ENCODE measurements at places on chromosomes 6 and 20.

GRCh38 chr6:85390105-85390728 lies 59.7 kb upstream of the NT5E start:
- no peak for DNase-seq

- DNase-seq, result no peak
These were observed 65.1 kb upstream of the CDH4 start for GRCh38 chr20:61186771-61187472.

GRCh38 chr20:53513168-53513488 lies 80.5 kb downstream of the ZNF217 start:
- no peak for DNase-seq

DNA sequence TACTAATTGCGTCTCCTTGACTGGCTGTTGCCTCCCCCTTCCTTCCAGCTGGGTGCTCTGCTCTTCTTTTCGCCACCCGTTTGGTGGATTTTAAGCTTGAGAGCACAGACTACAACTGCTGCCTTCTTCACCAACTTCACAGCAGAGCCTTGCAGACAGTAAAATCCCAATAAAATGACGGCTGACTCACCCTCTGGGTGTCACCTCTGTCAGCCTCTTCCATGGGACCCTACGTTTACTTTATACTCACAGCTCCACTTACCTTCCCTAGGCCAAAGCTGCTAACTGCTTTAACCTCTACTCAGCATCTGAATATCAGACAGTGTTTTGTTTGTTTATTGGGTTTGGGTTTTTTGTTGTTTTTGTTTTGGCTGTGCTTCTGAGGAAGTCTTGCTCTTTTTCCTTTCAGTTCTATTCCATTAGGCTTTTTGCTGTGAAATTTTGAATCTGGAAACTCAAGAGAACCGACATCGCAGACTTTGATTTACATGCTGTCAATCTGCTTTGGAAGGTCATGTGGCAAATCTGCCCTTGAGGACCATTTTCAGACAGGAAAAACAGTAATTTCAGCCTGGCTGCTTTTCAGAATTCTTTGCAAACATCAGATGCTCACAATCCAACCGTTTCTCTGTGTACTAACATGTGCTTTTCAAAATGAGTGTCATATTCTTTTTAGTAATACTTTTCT lies 2.4 kb downstream of the AGPAT4 start:
- no peak for DNase-seq

GRCh38 chr20:50455656-50456451 lies 54.3 kb upstream of the PTPN1 start:
- DNase-seq, result no peak

GRCh38 chr6:166476634-166477215 lies 94.0 kb upstream of the MPC1 start:
- no peak for DNase-seq

DNA sequence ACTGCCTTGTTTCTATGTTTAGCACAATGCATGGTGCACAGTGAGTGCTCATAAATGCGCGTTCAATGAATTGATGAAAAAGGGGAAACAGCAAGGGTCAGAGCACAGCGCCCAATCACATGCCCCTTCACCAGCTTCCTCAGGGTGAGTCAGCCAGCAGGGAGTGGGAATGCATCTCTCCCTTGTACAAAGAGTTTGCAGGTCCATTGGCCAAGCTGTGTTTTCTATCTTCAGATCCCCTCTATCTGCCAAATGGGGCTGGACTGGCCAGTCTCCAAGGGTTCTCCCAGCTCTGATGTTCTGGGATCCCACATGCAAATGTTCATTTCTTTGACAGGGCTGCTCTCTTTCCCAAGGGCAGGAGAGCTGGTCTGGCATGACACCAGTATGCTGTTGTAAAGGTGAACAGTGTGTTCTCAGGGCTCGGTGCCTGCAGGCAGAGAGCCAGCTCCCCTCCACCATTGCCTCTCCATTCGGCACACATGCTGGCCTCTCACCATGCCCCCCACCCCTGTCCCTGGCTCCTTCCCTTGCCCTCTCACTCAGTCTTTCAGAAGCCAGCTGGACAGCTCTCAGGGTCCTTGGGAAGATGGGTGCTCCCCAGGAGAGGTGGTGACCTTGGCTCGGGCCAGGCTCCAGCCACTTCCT lies 25.0 kb downstream of the ANGPT4 start:
- no peak for DNase-seq

GRCh38 chr6:169846286-169847056 lies 95.0 kb downstream of the ERMARD start:
- no peak for DNase-seq

DNA sequence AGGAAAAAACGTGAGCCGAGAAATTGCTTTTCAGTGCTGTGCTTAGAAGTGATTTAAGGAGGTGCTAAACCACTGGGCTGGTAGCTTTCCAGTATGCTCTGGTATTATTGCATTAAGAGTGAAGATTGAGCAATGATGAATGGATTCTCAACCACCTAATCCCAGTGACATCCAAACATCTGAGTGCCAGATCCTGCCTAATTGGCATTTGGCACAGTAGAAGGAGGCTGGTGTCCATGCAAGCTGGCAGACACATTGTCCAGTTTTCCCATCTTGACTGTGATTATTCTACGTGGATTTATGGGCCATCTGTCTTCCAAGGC lies 398.0 kb upstream of the PLCB4 start:
- DNase-seq, result no peak

- no peak for DNase-seq
These were observed 215.0 kb upstream of the MARCKS start for GRCh38 chr6:113642001-113642713.

- no peak for DNase-seq
These were observed 322.8 kb upstream of the GJE1 start for GRCh38 chr6:141809901-141810300.

- no peak for DNase-seq
These were observed 44.3 kb downstream of the PDYN start for GRCh38 chr20:1949347-1950100.

- no peak for DNase-seq
These were observed 126.3 kb downstream of the C6orf118 start for GRCh38 chr6:165183071-165183470.

GRCh38 chr6:5751525-5752390 lies 255.0 kb downstream of the NRN1 start:
- DNase-seq, result no peak

- DNase-seq, result peak; percentile 37
These were observed 20.4 kb upstream of the SERINC1 start for GRCh38 chr6:122491919-122492555.

DNA sequence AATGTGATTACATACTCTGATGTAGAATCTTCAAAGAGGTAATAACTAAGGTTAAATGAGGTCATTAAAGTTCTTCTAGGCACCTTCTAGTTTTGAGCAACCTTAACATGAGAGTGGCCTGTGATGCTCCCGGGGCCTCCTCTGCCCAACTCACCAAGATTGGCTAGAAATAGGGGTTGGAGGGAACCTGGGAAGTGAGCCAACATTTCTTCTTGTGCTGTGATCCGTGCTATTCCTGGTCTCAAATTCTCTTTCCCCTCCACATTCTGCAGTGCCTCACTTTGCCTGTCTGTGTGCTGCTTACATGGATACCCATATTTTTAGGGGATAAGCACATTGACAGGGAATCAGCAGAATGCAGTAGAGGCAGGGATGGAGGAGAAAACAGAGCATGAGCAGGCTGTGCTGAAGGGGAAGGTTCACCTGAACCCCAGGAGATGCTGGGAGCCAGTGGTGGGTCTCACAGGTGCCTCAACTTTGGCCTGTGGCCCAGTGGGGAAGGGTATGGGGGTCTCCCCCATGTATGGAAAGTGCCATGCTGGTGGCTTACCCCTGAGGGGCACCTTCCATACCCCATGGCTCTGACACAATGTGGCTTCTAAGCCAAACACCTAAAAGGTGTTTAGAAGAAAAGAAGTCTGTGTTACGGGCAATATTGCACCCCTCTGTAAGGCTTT lies 164.7 kb upstream of the CHD6 start:
- DNase-seq, result no peak

- DNase-seq, result no peak
These were observed 111.2 kb upstream of the BEND6 start for GRCh38 chr6:56843476-56844349.

DNA sequence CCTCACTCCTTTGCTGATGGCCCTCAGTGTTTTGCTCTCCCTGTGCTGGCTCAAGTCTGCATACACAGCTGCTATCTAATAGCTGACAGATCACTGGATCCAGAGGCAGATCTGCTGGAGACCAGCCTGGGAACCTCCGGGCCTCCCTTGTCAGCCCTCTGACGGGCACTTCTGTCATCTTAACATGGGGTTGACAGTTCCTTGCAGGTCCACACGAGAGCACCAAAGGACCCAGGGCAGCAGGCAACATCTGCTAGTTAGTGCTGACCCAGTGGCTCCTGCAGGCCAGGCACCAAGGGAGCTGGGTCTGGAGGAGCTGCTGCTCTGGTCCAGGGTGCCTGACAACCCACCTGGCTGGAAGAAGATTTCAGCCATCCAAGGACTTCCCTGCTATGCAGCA lies 208.1 kb downstream of the UST start:
- DNase-seq, result no peak

DNA sequence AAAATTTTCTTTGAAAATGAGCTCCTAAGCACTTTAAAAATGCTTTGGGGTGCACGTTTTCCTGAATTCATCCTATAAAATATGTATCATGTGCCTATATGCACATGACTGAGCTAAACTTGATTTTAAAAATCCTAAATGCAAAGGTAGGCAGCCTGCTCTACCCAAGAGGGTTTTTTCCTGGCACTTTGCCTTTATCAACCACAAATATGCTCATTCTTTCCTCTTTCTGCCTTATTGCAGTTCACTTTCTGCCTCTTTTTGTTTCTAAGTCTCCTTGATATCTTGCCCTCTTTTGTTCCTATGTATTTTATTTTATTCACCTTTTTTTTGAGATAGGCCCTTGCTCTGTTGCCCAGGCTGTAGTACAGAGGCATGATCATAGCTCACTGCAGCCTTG lies 229.3 kb downstream of the GRM1 start:
- no peak for DNase-seq

DNA sequence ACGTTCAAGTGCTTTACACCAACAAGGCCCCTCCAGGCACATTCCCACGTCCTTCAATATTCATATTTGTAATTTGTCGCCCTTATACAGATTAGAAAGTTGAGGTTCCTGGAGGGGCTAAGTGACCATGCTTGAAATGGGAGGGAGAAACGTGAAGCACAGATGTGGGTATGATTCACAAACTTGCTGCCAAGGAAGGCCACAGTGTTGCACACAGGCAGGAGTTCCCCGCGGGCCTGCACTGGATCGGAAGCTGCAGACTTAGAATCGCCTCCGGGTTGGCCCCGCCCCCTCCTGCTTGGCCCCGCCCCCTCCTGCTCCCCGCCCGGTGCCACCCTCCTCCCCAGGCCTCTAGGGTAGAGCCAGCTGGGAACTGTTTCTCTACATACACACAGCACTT lies 58.2 kb upstream of the QKI start:
- no peak for DNase-seq

DNA sequence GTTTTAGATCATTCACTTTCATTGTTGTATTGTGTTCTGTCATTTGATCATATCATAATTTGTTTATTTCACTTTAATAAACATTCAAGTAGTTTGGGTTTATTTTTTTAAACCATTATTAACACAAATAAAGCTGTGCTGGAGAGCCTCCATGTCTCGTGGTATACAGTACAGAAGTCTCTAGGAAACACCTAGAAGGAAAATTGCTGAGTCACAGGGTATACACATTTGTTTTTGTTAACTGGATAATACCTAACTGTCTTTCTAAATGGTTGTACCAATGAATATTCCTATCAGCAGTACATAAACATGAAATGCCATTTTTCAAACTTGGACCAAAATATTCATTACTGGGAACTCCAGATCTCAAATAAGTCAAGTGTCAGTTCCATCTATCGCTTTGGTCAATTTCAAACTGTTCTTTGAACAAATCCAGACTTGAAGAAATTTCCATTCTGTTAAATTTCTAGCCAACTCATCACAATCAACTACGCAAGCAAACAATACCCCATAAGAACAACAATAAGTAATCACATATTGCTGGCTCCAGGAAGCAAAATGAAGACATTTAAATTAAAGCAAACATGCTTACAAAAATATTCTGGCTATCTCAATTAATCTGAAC lies 138.1 kb downstream of the ATXN1 start:
- no peak for DNase-seq

GRCh38 chr6:106421496-106421895 lies 61.0 kb downstream of the CRYBG1 start:
- DNase-seq, result no peak

DNA sequence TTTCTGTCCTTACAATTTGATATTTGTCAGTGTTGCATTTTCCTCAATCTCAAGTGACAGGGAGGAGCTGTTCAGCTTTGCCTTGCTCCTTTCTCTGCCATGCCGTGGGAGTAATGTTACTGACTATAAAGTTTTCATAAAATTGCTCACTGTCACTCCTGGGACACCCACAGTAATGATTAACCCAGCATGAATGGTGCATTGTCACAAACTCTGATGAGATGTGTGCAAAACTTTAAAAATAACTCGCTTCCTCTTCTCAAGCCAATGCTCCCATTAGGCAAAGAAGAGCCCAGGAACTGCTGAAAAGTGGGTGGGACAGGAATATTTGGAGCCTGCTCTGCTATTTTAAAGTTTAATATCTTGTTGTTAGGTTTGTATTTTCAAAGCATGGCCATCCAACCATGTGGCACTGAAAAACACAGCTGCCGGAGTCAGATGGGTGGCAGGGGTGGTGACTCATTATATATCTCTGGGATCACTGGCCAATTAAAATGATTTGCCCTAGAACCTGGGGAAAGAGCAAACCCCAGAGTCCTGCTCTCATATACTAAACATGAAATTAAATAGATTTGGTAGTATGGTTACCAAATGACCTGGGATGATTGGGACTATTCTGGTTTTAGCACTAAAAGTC lies 260.1 kb downstream of the BTBD3 start:
- DNase-seq, result no peak

DNA sequence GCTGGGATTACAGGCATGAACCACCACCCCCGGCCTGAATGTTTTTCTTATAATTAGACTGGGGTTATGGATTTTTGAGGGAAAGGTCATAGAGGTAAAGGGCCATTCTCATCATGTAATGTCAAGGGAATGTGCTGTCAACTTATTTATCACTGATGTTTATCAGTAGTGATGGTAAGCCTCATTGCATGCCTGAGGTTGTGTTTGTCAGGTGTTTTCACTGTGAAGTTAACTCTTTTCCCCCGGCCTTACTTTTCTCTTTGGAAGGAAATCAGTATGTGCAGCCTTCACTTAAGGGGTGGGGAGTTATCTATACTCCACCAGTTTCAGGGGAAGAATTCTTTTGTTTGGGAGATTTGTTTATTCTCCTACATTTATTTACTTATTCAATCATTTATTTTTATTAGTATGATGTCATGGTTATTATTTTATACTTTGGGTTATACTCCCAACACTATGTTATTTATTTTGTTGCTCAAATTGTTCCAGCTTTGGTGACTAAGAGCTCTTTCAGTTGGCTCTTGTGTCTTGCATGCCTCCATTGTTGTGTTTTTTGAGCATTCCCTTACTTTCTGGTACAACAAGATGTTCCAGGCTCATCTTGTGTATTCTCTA lies 2.8 kb upstream of the SLC17A5 start:
- DNase-seq, result no peak

Measured in stimulated activated CD8-positive, alpha-beta memory T cell treated with anti-CD3 and anti-CD28 coated beads, Interleukin-7, amount 100 ng/mL, for 1 hour (primary cell).